Hippocampal formation (tissue), 2 donors: ENCODE measurements at places on chromosomes 5 and 9.

DNA sequence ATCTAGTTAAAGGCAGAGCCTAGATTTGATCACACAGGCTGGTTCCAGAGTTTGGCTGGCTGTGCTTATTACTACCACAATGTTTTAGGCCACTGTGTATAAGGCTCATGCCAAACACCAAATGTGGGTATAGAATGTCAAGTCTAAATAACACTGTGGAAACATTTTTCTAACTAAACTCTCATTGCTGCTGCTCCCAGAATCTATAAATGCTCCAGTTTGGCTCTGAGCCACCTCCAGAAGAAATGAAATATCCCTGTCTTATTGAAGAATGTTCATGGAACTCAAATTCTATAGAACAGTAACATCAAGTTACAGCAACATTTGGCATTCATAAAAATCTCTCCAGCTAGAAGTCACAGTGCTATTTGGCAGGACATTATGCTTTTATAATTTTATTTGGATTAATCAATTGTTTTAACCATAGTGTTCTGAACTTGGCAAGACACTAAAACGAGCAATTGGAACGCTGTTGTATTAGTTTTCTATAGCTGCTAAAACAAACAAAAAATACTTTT lies 178.1 kb upstream of the COX7C start:
- DNase-seq, result no peak

- DNase-seq, result no peak
These were observed 338.7 kb downstream of the NTRK2 start for GRCh38 chr9:85008215-85008614.

DNA sequence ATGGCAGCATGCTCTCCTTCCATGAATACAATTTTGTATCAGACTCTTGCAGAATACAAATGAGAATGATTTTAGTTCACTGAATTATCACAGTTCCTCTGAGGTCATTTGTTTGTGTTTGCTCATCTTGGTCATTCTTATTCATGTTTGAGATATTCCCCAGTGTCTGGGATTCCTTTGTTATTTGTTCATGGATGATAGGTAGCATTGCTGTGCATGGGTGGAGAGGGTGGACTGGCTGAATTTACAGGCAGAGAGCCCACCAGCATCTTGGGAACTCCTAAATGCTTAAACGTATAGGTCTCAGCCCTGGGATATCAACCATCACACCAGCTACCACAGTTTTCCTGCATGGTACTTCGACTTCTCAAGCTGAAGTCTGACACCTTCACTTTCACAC lies 459.8 kb downstream of the CCDC171 start:
- no peak for DNase-seq

GRCh38 chr9:16532681-16533450 lies 337.6 kb downstream of the BNC2 start:
- DNase-seq, result no peak

DNA sequence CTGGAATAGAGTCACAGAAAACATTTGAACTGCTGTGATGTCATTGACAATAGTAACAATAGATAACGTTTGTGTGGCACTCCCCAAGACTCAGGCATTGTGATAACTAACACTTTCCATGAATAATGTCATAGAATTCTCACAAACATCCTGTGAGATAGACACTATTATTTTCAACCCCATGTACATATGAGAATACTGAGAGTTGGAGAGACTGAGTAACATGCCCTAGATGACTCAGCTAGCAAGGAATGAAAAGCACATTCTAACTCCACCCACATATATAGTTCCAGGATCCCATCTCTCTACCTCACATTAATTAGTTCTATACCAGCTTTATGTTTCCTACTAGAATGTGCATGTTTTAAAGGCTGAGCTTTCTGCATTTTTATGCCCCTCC lies 71.4 kb downstream of the ASTN2 start:
- DNase-seq, result no peak
